ENCODE measurements at places on chromosomes 5 and 9. TPM values are rescaled to one million over a fixed set of nuclear protein-coding genes. Genes with fewer than 3 reads are reported as not detected.

Gene ENC1
- total RNA-seq = 21.8 TPM

Gene IFNK
- not detected for total RNA-seq

Gene OTP
- not detected for total RNA-seq

Gene DPYSL3
- total RNA-seq = 135 TPM

Gene SPINK6
- not detected for total RNA-seq
